Activated T-helper 1 cell treated with anti-CD3 and anti-CD28 coated beads, Interleukin-12 subunit alpha, Interleukin-12 subunit beta, Interleukin-2, Interleukin-4 antibody, amounts not matched to agents 30 ng/mL and 10 ng/mL and 1 ng/mL, durations not matched to agents 14 hours and 24 hours and 36 hours (primary cell): ENCODE measurements at places on chromosomes 7 and 10. TPM values are rescaled to one million over a fixed set of nuclear protein-coding genes. Genes with fewer than 3 reads are reported as not detected.

FAM25G gene
- total RNA-seq, result not detected in 2 replicates

ITIH2 gene
- not detected in 2 replicates for total RNA-seq

COPS6 gene
- total RNA-seq, result 101 and 115 TPM in 2 replicates

PITX3 gene
- total RNA-seq, result 0.17 and 0.44 TPM in 2 replicates

GRCh38 chr7:155953781-155954549 lies 141.7 kb upstream of the SHH start:
- no peak for DNase-seq

- no peak for DNase-seq
These were observed 257.1 kb downstream of the GLI3 start for GRCh38 chr7:41979834-41980307.

DNA sequence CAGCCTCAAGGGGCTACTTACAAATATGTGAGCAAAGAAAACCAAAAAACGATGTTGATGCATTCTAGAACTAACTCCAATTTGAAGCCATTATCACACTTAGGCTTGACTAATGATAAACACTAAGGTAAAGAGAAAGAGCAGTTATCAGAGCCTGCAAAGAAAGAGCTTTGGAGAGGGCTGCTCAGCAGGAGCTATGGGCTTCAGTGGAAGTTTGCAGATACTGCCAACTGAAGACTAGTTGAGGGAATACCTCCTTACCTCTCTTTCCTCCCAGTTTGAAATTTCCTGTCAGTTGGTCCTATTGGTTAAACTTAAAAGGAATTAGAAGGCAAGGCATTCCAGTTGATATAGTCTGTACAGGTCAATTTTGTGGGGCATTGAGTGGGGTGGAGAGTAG lies 498.1 kb upstream of the POT1 start:
- no peak for DNase-seq
